Right cardiac atrium (tissue), 5 donors: ENCODE measurements at places on chromosomes 3 and 15. TPM values are rescaled to one million over a fixed set of nuclear protein-coding genes. Genes with fewer than 3 reads are reported as not detected.

The ZNF502 gene
- 4.5 TPM for total RNA-seq

The ITPKA gene
- 0.51 TPM for total RNA-seq

GRCh38 chr3:71361334-71361890 lies 222.1 kb downstream of the FOXP1 start:
- no peak for DNase-seq

The RPN1 gene
- total RNA-seq: 107 TPM
